AG10803 (cell line): ENCODE measurements at places on chromosomes 7 and 10.
A peak's percentile ranks its signal among the peaks of the same experiment; 100 is the strongest.

GRCh38 chr10:98411166-98411565 is 3.8 kb downstream of the PYROXD2 start:
- no peak for DNase-seq

DNA sequence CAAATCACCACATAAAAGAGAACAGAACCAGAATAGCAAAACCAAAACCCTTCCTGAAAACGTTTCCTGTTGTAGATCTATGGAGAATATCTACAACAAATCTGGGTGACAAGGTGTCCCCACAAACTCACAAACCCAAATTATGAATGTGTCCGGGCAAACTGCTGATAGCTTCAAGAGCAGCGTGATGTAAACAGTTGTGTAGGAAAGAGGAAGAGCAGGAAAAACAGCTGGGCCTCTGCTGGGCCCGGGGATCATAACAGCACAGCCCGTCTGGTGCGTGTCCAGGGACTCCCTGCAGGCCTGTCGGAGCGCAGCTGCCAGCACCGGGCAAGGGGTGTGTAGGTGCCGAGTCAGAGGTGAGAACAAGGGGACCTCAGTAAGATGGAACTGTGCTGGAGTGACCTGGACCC is 53.7 kb downstream of the KCNH2 start:
- DNase-seq: no peak

DNA sequence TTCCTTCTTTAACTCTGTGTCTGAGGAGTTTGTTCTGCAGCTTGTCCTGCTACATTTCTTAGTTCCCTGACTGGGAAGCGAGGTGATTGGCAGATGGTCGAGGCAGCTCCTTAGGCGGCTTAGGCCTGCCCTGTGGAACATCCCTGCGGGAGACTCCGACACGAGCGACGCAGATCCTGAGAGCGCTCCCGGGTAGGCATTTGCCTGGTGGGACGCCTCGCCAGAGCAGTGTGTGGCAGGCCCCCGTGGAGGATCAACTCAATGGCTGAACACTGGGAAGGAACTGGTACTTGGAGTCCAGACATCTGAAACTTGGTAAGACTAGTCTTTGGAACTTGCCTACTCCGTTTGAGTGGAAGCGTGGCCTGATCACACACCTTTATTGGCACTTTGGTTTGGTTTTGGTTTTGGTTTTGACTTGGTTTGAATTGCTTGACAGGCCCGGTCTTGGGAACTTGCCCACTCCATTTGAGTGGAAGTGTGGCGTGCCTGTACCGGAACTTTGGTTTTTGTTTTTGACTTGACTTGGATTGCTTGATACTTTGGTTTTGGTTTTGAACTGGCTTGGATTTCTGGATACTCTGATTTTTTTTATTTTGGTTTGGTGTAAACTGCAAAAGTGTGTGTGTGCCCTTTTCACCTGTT is 42.6 kb downstream of the MAP3K8 start:
- no peak for DNase-seq

- no peak for DNase-seq
These were observed 72.0 kb upstream of the ANK3 start for GRCh38 chr10:60461688-60462087.

- no peak for DNase-seq
These were observed 229.5 kb downstream of the PARD3 start for GRCh38 chr10:34585422-34586112.

- no peak for DNase-seq
These were observed 102.9 kb downstream of the TAX1BP1 start for GRCh38 chr7:27842851-27843250.

DNA sequence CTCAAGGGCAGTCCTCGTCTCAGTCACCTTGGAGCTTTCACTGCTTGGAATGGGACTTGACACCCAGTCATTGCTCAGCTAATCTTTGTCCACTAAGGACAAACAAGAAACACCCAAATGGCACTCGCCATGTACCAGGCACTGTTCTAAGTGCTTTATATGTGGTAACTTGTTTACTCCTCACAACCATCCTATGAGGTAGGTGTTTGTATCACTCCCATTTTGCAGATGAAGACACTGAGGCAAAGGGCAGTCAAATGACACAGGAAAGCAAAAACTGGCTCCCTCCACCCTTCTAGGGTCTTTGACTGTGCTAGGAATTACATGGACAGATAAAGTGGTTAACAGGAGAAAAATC is 24.7 kb downstream of the DNAJB12 start:
- no peak for DNase-seq

DNA sequence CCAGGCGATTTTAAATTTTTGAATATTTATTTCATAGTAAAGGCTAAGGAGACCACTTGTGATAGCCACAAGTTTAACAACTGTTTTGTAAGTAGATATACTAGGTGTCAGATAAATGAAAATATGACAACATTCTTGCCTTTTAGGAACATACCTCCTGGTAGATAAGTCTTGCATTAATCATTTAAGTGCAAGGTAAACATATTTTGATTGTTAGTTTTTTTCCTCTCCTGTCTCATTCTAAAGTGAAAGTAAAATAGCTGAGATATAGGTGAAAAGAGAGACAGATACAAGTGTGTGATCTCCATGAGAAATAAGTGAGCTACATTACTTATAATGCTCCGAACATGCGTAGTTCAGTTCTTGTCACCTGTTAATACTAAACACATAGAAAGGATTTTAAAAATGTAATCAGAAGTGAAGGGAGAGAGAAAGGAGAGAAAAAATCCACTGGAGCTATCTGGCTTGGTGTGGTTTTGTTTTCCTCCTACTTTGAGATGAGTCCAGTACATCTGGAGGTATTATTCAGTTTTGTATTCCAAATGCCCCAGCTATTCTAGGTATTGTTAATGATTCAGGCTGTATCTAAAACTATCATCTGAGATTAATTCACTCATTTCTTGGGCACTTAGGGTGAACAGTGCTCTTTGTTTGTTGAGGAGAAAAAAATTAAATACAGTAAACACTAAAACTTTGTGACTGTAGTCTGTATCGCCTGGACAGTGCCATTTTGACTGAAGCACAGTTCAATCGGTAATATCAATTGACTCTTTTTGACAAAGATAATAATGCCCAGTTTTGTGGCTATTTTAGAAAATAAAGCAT is 21.2 kb downstream of the GLCCI1 start:
- DNase-seq: no peak

GRCh38 chr7:117901089-117901797 is 28.0 kb upstream of the CTTNBP2 start:
- no peak for DNase-seq

DNA sequence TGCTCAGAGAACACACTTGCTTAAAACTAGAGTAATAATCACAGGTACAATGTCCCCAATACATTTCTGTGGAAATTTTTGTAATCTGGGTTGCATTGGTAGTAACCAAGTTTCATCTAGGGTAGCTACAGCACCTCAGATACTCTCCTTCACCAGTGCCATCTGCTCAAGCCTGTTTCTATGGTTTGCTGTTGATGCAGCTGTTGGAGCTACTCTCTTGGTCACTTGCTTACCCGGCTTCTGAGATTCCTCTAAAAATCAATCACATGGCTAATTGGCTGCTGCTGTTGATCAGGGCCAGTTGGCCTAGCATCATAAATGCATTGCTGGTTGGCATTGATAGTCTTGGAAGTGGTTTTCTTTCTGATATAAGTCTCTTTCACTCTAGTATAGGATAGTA is 220.8 kb downstream of the BICC1 start:
- DNase-seq: no peak

GRCh38 chr7:94969434-94970084 is 62.2 kb downstream of the PPP1R9A start:
- no peak for DNase-seq

DNA sequence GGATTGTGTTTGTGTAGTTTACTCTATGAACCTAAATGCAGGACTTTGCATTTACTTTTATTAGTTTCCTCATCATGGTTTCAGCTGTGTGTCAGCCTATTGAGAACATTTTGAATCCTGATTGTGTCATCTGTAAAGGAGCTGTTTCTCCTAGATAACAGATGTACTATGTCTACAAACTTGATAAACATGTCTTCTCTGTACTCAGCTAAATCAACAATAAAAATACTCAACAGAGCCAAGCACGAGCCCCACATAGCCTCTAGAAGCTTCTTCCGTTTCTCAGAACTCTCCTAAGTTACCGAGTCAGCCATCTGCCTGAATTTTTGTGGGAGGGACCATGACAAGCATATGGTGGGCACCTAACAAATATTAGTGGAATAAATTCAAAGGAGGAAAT is 234.7 kb downstream of the SKAP2 start:
- no peak for DNase-seq

DNA sequence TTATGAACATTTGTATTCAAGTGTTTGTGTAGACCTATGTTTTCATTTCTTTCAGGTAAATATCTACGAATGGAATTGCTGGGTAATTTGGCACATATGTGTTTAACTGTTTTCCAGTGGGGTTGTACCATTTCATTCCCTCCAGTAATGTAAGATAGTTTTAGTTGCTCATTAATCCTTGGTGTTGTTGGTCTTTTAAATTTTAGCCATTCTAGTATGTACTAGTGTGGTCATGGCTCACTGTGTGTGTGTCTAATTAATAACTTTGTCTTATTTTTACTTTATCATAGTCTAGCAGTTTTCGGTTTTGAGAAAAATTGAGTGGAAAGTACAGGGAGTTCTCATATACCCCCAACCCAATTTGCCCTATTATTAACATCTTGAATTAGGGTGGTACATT is 278.8 kb downstream of the CAMK1D start:
- no peak for DNase-seq

GRCh38 chr10:12195281-12195602 is 449 bp downstream of the NUDT5 start:
- DNase-seq: no peak

DNA sequence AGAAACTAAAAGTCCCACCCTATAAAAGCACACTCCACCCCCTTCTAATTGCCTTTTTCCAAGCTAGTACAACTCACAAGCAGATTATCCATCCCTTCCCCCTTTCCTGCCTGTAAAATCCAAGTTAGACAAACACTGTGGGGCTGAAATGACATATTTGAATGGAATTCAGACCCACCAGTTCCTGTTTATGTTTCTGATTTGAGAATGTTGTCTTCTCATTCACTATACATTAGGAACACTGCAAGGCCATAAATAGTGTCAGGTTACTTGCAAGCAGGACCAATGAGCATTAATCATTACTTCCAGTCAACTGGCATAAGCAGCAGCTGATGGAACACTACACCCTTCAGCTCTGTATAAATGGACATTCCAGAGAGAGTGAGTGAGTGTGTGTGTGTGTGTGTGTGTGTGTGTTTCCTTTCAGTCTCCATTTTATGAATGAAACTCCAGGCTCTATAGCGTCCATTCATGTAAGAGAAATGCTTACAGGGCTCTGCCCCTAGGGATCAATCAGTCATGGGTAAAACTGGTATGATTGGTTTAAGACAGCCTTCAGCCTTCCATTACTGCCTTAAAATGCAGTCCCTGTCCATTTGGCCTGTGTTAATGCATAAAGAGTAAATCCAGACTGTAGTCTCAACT is 69.3 kb downstream of the ETV1 start:
- DNase-seq: peak; percentile 99

DNA sequence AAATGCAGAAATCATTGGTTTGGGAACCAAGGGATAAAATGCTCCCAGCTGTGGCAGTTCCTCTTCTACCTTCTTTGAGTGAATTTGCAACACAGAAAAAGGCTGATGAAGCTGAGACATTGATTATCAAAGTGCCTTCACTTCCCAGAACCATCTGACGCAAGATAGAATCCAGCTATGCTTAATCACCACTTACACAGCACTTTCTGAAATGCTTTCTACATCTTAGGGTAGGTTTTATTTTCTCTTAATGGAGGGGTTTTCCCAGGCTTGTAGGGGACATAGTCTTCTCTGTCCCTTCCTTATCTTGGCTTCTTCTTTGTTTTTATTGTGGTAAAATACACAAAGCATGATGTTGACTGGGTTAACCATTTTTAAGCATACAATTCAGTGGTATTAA is 332.6 kb upstream of the ZNF32 start:
- DNase-seq: peak; percentile 67

- peak; percentile 93 for DNase-seq
These were observed 46.1 kb downstream of the CYTH3 start for GRCh38 chr7:6226194-6226799.

GRCh38 chr7:125599387-125599786 is 669.8 kb upstream of the POT1 start:
- no peak for DNase-seq

DNA sequence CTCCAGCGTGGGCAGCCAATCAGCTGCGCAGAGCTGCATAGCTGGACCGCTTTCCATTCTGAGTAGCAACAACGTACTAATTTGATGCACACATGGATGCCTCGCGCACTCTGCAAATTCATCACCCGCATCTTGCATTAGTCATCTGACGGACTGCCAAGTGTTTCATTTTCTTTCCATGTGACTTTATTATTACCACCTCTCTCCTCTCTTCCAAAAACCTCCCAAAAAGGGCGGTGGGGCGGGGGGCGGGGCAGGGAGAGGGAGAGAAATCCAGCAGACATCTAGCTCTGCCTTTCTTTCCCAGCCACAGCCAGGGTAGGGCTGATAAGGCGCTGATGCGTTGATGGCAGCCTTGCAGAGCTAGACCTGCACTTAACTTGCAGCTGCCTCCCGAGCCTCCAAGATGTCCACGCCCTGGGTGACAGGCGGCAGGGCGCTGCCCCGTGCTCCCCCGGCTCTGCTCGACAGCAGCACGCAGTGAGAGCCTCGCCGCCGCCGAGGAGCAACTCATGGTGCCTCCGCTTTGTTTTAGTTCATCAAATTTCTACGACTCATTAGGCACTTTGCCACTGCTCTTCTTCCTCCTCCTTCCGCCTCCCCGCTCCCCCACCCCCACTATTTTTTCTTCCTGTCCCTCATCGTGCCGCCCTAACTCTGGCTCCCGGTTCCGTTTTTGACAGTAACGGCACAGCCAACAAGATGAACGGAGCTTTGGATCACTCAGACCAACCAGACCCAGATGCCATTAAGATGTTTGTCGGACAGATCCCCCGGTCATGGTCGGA is 147.3 kb downstream of the CELF2 start:
- peak; percentile 81 for DNase-seq

DNA sequence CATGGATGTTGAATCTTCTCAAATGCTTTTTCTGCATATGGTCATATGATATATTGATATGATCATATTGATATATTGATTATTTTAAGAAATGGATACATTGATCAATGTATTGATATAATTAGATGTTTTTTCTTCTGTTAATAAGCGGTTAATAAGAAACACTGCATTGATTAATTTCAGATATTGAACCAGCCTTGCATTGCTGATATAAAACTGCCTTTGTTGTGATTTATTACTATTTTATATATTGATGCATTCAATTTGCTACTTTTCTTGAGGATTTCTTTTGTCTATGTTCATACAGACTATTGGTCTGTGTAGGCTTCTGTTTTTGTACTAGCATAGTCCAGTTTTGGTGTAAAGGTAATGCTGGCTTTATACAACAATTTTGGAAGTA is 79.7 kb upstream of the ELN start:
- no peak for DNase-seq

DNA sequence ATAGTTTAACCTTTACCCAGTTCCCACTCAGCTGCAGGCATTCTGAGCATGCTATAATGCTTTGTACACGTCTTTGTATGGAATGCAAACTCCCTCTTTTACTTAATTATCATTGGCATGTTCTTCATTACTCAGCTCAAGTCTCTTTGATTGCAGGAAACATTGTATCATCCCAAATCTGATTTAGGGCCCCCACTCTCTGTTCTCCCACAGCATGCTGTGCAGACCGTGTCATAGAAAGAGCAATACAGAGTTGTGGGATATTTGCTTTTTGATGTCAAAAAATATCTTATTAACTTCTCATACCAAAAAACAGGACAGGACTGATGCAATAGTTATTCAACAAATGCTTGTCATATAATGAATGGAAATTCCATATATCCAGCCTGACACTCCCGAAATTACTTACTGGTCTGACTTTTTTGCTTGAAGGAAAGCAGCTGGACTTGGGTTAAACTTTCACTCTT is 1081.5 kb upstream of the C7orf33 start:
- DNase-seq: peak; percentile 86

- no peak for DNase-seq
These were observed 133.6 kb downstream of the PPP1R9A start for GRCh38 chr7:95041031-95041430.
